Cortex of kidney (tissue), 1 donor: ENCODE measurements at places on chromosomes 3 and 15.

DNA sequence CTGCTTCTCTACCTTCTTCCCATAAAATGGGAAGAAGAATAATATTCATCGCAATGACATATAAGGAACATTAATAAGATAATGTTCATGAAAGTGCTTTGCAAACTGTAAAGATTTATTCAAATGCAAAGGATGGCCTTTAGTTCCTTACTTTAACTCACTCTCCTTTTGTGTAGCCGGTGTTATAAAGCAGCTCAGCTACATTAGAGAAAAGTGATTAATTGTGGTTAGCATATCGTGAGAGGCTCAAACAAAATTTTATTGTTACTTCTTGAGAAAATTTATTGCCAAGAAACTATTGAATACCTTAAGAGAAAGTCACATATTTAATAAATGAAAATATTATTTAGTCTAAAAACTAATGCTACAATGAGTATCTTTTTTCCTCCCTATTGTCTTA lies 250.7 kb upstream of the NR2E3 start:
- no peak for DNase-seq

DNA sequence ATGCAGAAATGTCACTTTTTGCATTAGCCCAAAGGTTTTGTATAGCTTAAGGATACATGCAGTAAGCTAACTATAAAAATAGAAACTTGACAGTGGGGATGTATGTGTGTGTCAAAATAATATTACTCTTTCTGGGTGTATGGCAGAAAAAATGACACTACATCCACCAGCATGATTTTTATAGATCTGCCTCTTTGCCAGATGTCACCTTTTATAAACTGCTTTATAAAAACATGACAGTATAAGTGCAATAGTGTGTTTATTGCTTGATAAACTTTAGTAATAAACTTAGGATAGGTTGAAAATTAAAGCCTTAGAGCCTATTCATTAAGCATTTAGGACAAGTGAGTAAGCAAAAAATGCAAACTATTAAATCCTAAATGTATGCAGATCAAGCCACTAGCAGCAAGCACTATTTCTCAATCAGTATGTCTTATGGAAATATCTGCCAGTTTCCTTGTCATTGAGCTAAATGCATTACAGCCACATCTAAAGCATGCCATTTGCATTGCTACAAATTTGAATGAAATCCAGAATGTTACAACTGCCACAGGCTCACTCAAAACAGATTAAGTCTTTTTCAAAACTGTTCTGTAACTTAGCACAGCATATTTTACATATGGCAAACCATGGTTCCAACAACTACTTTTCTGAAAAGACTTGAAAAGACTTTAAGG lies 935.0 kb downstream of the FHIT start:
- DNase-seq: no peak

DNA sequence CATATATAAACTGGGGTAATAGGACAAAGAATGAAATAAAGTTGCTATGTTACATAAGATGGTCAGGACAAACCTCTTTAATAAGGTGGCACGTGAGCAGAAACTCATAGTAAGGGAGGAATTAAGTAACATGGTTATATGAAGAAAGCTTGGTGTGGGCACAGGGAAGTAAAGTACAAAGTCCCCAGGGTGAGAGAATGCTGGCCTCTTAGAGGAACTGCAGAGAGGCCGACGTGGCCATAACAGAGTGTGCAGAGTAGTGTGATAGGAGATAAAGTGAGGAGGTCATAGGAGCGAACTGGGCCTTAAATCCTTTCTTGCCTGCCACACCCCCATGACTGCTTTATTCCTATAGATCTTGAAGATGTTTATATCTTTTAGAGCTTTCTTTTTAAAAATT lies 17.4 kb upstream of the RBMS3 start:
- DNase-seq: no peak

DNA sequence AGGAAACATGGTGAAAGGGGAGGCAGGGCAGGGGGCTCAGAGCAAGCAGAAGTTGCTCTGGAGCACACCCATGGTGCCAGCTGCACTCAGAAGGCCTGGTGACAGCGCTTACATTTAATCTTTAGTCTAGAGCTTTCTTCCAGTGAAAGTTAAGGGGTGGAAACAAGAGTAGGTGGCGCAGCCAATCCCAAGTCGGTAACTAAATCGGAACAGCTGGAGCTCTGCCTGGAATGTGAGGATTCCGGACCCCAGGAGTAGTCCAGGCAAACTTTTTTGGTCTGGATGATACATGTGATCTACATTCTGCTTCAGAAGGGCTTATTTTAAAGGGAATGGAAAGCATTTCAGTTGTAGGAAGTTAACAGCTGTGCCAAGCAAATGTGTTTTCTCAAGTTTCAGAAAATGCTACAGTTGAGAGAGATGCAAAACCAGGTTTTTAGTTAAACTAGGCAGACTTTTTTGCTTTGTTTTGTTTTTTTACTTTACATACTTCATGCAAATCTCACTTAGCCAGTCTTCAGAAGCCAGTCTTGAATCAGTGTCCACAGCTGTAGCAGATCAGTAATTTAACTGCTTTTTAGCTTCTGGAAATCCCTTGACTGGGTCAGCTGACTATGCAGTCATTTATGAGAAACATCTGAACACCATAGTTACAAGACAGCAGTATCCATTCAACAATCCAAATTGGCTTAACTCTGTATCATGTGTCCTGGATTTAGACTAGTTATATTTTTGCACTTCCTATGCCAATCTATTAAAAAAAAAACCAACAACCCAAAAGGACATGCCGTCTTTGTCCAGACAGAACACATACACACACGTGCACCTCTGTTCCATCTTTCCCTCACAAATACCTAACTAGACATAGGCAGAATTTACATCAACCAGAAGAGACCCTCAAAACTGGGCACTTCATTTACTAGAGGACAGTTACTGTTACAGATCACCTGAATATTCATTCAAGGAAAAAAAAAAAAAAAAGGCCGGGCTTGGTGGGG lies 33.2 kb downstream of the ZNF106 start:
- no peak for DNase-seq

DNA sequence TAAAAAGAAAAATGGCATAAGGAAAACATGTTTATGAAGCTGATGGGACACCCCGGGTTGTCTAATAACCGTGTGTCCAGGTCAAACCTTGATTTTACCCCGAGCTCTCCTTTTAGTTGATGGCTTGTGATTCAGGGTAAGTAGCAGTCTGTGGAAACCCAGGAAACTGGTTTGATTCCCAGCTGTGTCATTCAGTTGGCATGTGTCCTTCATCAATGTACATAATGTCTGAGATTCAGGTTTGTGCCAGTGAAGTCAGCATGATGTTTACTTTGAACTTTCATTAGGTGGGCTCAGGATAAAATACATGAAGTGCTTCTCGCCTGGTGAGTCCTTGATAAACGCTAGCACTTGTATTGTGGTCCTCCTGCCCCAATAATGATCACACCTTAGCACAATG lies 4.3 kb upstream of the COPG1 start:
- no peak for DNase-seq

- DNase-seq: no peak
Observed at GRCh38 chr3:88059380-88060170, 520 bp downstream of the ZNF654 start.

- DNase-seq: no peak
Observed at GRCh38 chr3:70963431-70964275, 619.9 kb downstream of the FOXP1 start.

DNA sequence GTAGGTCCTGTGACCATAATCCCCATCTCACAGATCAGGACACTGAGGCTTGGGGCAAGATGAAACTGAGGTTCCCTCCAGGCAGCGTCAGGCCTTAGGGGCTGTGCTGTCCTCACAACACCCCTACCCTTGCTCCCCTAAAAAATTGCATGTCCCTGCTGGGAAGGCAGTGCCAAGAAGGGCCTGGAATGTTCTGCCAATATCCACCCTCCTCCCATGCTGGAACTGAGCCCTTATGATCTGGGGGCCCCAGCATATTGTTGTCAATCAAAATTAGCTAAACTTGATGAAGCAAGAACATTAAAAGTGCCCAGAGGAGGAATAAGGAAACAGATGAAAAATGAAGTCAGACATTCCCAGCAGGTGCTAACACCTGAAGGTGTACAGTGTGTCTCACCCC lies 13.4 kb upstream of the RTP3 start:
- DNase-seq: no peak

DNA sequence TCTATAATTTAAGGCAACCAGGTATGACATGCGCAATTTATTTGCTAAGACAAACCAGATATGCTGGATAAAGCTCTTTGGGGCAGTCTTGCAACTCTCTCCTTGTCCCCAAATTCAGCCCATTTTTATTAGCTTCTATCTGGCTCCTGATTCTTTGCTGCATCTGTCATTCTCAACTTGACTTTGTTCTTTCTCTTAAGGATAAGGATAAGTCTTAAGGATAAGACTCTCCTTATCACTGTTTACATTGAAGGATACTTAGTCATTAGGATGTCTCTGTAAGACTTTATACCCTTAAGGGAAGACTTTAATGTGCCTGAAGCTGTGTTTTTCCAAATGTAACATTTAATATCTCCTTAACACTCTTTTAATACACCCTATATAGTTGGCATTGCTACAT lies 49.2 kb downstream of the ALCAM start:
- DNase-seq: no peak

- no peak for DNase-seq
Observed at GRCh38 chr3:160999274-160999673, 105.9 kb downstream of the B3GALNT1 start.

DNA sequence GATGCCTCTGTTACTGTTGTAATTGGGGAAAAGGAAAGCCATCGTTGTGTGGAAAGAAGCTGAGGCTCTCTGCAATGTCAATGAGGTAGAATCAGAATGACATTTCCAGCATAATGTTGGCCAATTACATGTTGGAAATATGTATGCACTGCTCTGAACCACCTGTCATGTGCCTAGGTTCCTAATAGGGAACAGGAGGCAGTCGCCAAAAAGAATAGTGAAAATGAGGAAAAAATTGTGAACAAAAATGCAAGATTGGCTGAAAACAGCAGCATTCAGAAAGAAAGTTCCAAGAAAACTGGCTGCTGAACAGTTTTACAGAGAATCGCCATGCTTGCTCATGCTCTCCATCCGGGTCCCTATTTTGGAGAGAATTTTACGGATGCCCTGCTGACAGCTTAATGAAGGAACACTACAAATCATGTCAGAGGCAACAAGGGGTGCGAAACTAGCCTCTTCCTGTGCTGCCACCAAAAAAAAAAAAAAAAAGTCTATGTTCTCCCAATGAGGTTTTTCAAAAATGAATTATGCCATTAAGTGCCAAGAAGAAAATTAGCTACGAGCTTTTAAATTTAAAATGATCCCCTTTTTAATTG lies 305.9 kb upstream of the ARRDC4 start:
- DNase-seq: no peak

- DNase-seq: no peak
Observed at GRCh38 chr15:84398763-84399701, 163.5 kb downstream of the GOLGA6L4 start.

DNA sequence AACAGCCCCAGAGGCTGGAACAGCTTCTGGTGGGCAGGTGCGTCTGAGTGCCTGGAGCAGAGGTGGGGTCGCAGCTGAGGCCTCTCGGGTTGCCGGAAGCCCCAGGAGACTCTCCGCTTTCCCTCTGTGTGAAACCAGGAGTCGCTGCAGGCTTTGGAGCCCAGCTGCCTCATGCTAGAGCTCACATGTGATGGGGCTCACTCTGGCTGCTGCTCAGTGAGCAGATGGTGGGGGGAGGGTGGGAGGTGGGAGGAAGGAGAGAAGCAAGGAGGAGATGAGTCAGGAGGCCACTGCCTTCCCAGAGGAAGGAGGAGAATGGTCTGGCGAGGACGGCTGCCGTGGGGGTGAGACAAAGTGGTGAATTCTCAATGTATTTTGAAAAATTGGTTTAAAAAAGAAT lies 290.1 kb upstream of the CHRNA7 start:
- DNase-seq: no peak

- DNase-seq: no peak
Observed at GRCh38 chr15:71743861-71744382, 66.4 kb upstream of the NR2E3 start.
